GM04504 (cell line): ENCODE measurements at places on chromosomes 2 and 18.
A peak's percentile ranks its signal among the peaks of the same experiment; 100 is the strongest.

- no peak for DNase-seq
Observed at GRCh38 chr18:58438958-58439300, 190.0 kb downstream of the ALPK2 start.

GRCh38 chr2:147716906-147717305 lies 127.9 kb upstream of the ACVR2A start:
- no peak for DNase-seq

- no peak for DNase-seq
Observed at GRCh38 chr18:48784656-48785055, 166.1 kb downstream of the SMAD7 start.

DNA sequence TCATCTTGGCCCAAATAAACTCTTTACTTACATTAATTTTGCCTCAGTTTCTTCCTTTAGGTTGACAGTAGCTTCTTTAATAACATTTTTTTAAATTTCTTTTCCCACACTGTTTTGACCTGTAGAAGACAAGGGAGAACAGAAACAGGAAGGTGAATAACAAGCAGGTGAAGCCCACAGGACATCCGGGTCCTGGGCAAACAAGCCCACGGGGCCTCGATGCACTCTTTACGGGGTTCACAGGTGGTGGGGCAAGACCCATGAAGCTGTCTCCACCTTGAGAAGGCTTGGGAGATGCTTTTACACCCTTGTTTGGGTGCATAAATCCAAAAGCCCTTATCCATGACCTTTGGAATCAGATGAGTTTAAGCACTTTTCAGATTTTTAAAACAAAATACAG lies 301.0 kb upstream of the MGAT5 start:
- DNase-seq, result no peak

DNA sequence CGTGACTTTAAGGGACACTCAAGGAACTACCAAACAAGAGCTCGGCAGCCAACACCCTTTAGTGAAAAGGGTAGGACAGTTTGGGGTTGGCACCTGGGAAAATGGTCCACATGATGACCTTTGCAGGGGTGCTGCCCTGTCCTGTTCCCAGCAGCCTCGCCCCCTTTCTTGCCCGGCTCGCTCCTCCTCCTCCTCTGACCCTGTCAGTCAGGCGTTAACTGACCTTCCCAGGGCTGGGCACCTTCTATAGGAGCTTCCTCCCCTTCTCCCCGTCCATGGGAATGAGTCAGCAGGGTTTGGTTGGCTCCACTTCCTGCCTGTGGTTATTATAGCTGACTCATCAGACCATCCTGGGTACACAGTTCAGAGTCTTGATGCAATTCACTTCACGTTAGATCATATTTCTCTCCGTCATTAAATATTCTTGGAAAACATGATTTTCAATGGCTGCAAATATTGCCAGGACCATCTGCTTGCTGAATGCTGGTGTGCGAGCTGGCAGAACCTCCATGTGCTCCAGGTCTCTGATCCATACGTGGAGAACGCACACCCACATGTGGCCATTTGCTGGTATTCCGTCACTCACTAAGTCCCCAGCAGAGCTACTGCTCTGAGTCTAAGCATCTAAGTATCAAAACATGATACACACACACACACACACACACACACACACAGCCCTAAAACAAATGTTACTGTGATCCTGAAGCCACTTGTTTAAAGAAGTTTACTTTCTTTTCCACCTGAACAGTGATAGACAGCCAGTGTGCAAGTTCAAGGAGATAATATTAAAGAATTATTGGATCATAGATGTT lies 185.0 kb downstream of the ANAPC1 start:
- peak; percentile 97 for DNase-seq

DNA sequence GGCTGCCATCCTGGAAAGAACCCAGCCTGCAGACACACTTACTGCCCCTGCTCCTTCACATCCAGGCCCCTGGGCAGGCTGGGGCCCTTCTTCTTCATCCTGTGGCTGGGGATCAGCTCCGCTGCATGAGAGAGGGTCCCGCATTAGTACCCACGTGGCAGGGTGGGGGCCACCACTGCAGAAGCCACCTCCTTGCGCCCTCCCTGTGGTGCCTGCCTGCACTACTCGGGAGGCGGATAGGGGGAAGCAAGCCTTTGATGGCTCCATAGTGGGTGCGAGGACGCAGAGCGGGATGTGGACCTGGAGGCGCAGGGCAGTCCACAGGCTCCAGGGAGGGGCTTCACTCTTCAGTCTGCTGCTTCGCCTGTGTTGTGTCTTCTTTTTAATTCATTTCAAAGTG lies 46.7 kb downstream of the GPC1 start:
- no peak for DNase-seq
